ENCODE measurements at places on chromosomes 3 and 15. TPM values are rescaled to one million over a fixed set of nuclear protein-coding genes. Genes with fewer than 3 reads are reported as not detected.

DNA sequence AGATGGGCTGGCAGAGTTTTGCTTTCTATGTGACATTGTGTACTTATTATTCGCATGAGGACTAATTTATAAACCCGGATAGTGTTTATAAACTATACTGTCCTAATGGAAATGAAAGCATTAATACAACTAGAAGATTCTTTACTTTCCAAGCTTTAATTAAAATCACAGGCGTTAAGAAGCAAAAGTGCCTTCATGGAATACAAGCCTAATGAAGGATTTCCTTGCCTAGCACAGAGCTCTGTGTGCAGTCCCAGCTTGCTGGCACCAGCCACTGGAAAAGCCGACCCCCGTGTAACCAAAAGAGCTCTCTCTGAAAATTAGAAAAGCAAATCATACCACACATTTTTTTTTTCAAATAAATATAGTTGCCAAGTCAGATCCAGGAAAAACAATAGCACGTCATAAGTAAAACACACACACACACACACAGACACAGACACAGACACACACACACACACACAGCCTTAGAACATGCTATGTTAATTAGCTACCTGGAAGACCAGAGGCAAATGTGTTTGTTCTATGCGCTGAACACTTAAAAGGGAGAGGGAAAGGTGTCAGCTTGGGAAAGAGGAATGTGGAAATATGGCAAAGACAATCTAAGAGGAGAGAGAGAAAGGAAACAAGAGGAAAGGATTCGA lies 1084.2 kb downstream of the TUSC7 start:
- no peak for DNase-seq

GRCh38 chr3:42140665-42141203 lies 49.6 kb downstream of the TRAK1 start:
- DNase-seq: no peak

- DNase-seq: no peak
Measured at GRCh38 chr3:101913168-101913567, 63.9 kb downstream of the NFKBIZ start.

GOLGA8J gene
- not detected for total RNA-seq

EFHB gene
- total RNA-seq: not detected

DNA sequence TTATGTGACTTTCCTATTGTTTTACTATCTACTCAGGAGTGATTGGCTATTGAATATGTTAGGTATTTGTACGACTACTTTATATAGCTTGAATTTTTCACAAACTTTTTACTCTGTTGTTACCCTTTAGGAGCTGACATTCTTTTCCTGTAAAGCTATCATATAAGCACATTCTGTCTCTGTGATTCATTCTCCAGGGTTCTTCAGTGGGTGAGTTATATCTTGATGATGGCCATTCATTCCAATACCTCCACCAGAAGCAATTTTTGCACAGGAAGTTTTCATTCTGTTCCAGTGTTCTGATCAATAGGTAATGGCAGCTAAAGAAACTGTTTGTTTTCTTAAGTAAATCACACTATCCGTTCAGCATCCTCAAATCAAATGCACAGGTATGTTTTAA lies 10.1 kb upstream of the CAPN3 start:
- DNase-seq: no peak

GRCh38 chr15:42593143-42593542 lies 17.7 kb downstream of the STARD9 start:
- DNase-seq: no peak

- no peak for DNase-seq
Measured at GRCh38 chr3:150242220-150242936, 165.7 kb upstream of the TSC22D2 start.

FANCI gene
- total RNA-seq: 14.2 TPM

- DNase-seq: no peak
Measured at GRCh38 chr15:71085809-71086208, 29.5 kb upstream of the THSD4 start.

MB21D2 gene
- 14.1 TPM for total RNA-seq

GRCh38 chr15:30990446-30991254 lies 778 bp downstream of the MTMR10 start:
- DNase-seq: no peak

- no peak for DNase-seq
Measured at GRCh38 chr3:113771993-113772392, 25.2 kb downstream of the ATP6V1A start.

TIMP4 gene
- total RNA-seq: not detected

TMEM212 gene
- not detected for total RNA-seq

PLSCR5 gene
- total RNA-seq: not detected

CPA3 gene
- not detected for total RNA-seq

CSPG4 gene
- 3.0 TPM for total RNA-seq

RLBP1 gene
- total RNA-seq: not detected

DNA sequence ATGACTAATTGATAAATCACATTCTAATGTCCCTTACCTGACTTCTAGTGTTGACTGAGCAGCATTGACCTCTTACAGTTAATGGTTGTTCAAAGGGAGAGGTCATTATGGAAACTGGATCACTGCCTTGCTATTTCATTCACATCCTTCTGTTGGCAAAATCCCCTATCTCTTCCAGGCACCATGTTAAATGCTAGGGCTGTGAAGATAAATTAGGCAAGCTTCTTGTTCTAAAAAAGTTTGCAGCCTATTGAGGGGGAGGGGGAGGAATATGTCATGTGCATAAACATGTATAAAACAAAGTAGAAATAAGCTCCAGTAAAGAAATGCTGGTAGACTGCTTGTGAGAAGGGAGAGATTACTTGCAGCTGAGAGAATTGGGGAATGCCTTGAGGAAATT lies 84.8 kb upstream of the MLF1 start:
- DNase-seq: no peak

DNA sequence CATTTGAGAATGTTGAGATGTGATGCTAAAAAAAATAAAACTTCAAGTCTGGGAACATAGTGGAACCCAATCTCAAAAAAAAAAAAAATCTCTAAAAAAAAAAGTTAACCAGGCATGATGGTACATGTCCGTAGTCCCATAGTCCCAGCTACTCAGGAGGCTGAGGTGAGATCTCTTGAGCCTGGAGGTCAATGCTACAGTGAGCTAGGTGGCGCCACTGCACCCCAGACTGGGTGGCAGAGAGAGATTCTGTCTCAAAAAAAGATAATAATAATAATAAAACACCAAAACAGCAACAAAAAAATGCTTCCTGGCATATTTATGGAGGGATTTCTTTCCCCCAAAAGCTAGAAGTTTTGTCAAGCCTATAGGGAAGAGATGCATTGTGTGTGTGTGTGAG lies 361.6 kb downstream of the ROBO1 start:
- no peak for DNase-seq

GRCh38 chr3:128408693-128409623 lies 57.7 kb downstream of the DNAJB8 start:
- no peak for DNase-seq

CAMKV gene
- total RNA-seq: not detected

CCR9 gene
- not detected for total RNA-seq

ANKRD63 gene
- total RNA-seq: not detected
